Body of pancreas (tissue), 4 donors: ENCODE measurements at places on chromosomes 7 and 10. TPM values are rescaled to one million over a fixed set of nuclear protein-coding genes. Genes with fewer than 3 reads are reported as not detected.

GRCh38 chr10:89891006-89891535 is 189.7 kb downstream of the KIF20B start:
- DNase-seq: no peak
- no peak overlapping the region for H3K27ac ChIP-seq
- H3K36me3 ChIP-seq: no peaks in the 10 kb centered on the region
- H3K4me1 ChIP-seq: no peaks in the 10 kb centered on the region
- no peak overlapping the region for H3K4me3 ChIP-seq

- no peaks in the 10 kb centered on the region for H3K27me3 ChIP-seq
- DNase-seq: no peak
- H3K36me3 ChIP-seq: no peaks in the 10 kb centered on the region
- H3K4me3 ChIP-seq: no peak overlapping the region
- no peaks in the 10 kb centered on the region for H3K4me1 ChIP-seq
- no peak overlapping the region for H3K27ac ChIP-seq
These were observed 41.3 kb upstream of the AOAH start for GRCh38 chr7:36765605-36766004.

MACC1 gene
- total RNA-seq: 16.6 TPM

GRCh38 chr7:112012242-112012641 is 194.0 kb downstream of the DOCK4 start:
- no peaks in the 10 kb centered on the region for H3K4me1 ChIP-seq
- H3K4me3 ChIP-seq: no peak overlapping the region
- no peaks in the 10 kb centered on the region for H3K27me3 ChIP-seq
- H3K36me3 ChIP-seq: no peaks in the 10 kb centered on the region

ADGRA1 gene
- total RNA-seq: under 0.01 TPM

GRCh38 chr10:71317739-71318138 is 1.3 kb upstream of the SLC29A3 start:
- no peak for DNase-seq
- H3K27me3 ChIP-seq: no peaks in the 10 kb centered on the region
- no peak overlapping the region for H3K4me3 ChIP-seq
- no peaks in the 10 kb centered on the region for H3K36me3 ChIP-seq
- H3K4me1 ChIP-seq: peaks cover 18% of the 10 kb centered on the region

KIAA1217 gene
- 25.9 TPM for total RNA-seq

KLF14 gene
- not detected for total RNA-seq

GRCh38 chr10:48447356-48448215 is 141.1 kb downstream of the MAPK8 start:
- H3K36me3 ChIP-seq: no peaks in the 10 kb centered on the region
- H3K27ac ChIP-seq: no peak overlapping the region
- no peaks in the 10 kb centered on the region for H3K4me1 ChIP-seq
- no peaks in the 10 kb centered on the region for H3K27me3 ChIP-seq
- DNase-seq: no peak
- no peak overlapping the region for H3K4me3 ChIP-seq

ASB10 gene
- total RNA-seq: not detected

DNA sequence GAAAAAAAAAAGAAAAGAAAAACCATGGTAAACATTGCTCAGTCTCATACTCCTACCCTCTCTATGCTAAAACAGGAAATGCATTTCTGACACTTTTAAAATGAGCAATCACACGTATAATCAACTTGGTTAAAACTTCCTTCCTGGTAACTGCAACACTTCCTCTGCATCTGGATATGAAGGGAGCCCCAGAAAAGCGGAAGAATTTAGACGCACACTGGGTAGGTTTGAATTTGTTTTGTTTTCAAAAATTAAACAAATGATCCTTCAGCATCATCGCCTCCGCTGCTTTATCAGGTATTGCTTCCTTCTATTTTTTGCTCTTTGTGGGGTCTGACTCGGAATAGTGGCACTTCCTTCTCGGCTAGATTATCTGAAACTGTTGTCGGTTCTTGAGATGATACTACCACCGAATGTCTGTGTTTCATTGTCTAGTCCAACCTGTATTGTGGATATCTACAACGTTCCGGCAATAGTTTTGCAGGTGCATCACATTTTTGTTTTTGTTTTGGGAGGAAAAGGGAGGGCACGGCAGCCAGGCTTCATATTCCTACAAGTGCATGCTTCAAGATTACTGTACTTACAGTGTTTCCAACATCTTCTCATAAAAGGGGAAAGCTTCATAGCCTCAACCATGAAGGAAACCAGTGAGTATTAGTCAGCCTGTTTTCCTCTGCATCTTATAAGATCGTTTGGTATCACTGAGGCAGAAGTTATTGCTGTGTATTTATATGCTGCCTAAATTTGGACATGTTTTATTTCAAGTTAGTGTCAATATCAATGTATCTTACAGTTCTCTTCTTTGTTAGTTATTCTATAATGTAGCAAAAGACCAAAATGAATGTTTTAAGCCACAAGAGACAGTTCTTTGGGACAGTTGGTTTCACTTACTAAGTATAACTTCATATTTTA is at the start of gene PIK3CG:
PIK3CG (plus strand) TSS at position 153 of the 912 bp plus-strand sequence. CDS start 2,280 bp downstream, outside the sequence.
- H3K27ac ChIP-seq: peak within 1 kb of the TSS; percentile 54
- H3K4me1 ChIP-seq: no peaks in the 10 kb centered on the region
- no peak within 1 kb of the TSS for H3K4me3 ChIP-seq
- H3K36me3 ChIP-seq: no peaks in the 10 kb centered on the region

GTF2IRD2 gene
- 11.4 TPM for total RNA-seq

NRG3 gene
- total RNA-seq: 0.26 TPM

- no peak overlapping the region for H3K27ac ChIP-seq
- no peak overlapping the region for H3K4me3 ChIP-seq
- peaks cover 20% of the 10 kb centered on the region for H3K4me1 ChIP-seq
- no peaks in the 10 kb centered on the region for H3K36me3 ChIP-seq
These were observed 154.0 kb downstream of the TCF7L2 start for GRCh38 chr10:113104047-113104446.

DNA sequence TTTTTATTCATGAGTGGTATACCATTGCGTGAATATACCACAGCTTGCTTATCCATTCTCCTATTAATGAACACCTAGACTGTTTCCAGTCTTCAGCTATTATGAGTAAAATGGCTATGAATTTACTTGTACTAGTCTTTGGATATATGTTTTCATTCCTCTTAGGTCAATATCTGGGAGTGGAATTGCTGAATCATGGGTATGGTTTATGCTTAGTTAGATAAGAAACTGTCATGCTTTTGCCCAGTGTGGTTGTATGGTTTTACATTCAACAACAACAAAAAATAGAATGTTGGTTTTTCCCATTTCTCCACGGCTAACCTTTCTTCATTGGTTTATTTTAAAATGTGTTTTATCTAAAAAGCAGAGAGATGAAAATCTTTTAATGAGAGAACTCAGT is 308.3 kb downstream of the PHF14 start:
- H3K36me3 ChIP-seq: no peaks in the 10 kb centered on the region
- H3K4me3 ChIP-seq: no peak overlapping the region
- no peaks in the 10 kb centered on the region for H3K27me3 ChIP-seq
- no peaks in the 10 kb centered on the region for H3K4me1 ChIP-seq
- no peak for DNase-seq

EMX2 gene
- not detected for total RNA-seq

GRCh38 chr7:74464931-74465886 is 11.5 kb downstream of the GTF2IRD1 start:
- H3K4me1 ChIP-seq: peaks cover 7% of the 10 kb centered on the region
- peak; percentile 48 for DNase-seq
- H3K4me3 ChIP-seq: no peak overlapping the region
- H3K36me3 ChIP-seq: no peaks in the 10 kb centered on the region

- no peaks in the 10 kb centered on the region for H3K27me3 ChIP-seq
- H3K36me3 ChIP-seq: no peaks in the 10 kb centered on the region
- DNase-seq: no peak
- no peak overlapping the region for H3K27ac ChIP-seq
These were observed 15.3 kb downstream of the CCDC7 start for GRCh38 chr10:32461203-32461602.

WNT8B gene
- total RNA-seq: not detected

- DNase-seq: no peak
- H3K36me3 ChIP-seq: no peaks in the 10 kb centered on the region
- no peak overlapping the region for H3K27ac ChIP-seq
- H3K27me3 ChIP-seq: no peaks in the 10 kb centered on the region
- H3K4me1 ChIP-seq: no peaks in the 10 kb centered on the region
- no peak overlapping the region for H3K4me3 ChIP-seq
These were observed 989.4 kb downstream of the CCSER2 start for GRCh38 chr10:85317827-85318226.

ITPRID1 gene
- not detected for total RNA-seq

DNA sequence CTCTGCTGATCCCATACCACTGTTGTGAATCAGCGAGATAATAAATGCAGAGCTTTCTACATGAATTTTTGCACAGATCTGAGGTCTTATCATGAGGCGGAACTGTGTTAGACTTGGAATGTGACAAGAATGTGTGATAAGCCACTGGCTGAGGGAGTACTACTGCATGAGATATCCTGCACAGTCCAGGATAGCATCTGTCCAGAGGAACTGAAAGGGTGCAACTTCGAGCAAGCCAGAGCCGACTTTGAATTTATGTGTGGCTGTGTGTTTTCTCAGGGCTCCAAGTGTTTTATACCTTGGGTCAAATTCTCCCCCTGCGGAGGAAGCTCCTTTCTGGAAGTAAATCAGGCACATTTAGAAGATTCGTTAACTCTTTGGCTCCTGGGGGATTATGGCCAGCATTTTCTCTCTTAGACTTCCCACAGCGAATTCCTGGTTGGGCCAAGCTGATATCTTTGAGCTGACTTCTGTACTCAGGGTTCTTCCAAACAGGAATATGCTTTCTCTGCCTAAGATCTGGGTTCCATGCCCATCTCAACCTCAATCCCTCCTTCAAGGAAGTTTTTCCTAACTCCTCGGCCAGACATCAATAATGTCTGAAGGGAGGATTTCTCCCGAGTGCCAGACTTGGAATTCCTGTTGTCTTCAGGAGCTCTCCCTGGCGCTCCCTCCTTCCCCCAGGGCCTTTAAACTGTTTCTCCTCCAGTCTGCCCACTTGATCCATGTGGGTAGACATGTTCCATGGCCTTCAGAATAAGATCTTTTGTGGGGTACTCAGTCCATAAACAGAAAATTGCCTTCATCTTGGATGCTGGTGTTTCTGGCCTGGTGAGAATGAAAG is 2.5 kb upstream of the MEST start:
- DNase-seq: no peak
- no peaks in the 10 kb centered on the region for H3K27me3 ChIP-seq
- peaks cover 71% of the 10 kb centered on the region for H3K4me1 ChIP-seq
- no peak overlapping the region for H3K4me3 ChIP-seq
- no peaks in the 10 kb centered on the region for H3K36me3 ChIP-seq

DNA sequence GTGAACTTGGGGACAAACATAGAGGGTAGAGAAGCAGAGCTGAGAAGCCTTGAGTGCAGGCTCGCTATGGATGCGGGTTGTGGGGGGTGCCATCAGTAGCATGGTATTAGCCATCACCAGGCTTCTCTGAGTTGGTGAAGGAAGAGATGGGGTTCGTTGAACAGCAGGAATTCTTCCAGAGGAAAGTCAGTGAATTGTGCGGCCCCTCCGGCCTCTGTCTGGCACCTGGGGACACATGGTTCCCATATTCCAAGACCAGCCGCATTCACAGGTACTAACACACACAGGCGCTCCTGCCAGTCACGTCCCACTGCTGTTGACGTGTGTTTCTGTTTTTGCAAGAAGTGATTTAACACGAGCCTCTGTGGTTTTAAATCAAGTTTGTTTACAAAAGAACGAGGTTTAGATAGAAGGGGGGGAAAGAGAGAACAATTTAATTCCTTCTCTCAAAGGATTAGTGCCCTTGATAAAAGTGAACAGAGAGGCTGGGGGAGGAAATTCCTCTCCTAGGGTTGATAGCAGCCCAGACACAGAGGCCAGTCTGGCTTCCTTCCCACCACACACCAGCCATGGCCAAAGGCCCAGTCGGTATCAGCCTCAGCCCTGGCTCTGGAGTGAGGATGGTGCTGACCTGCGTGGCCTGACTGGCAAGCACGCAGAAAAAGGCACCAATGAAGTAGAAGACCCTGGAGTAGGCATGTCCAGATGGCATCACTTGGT is 252.6 kb upstream of the IGFBP3 start:
- peaks cover 28% of the 10 kb centered on the region for H3K4me1 ChIP-seq
- peak; percentile 43 for DNase-seq
- H3K27ac ChIP-seq: peak overlapping the region; percentile 22
- H3K36me3 ChIP-seq: no peaks in the 10 kb centered on the region
- no peaks in the 10 kb centered on the region for H3K27me3 ChIP-seq

GRCh38 chr10:6819301-6819700 is 239.2 kb upstream of the PRKCQ start:
- H3K27ac ChIP-seq: no peak overlapping the region
- no peaks in the 10 kb centered on the region for H3K27me3 ChIP-seq
- peak; percentile 3 for DNase-seq

DNA sequence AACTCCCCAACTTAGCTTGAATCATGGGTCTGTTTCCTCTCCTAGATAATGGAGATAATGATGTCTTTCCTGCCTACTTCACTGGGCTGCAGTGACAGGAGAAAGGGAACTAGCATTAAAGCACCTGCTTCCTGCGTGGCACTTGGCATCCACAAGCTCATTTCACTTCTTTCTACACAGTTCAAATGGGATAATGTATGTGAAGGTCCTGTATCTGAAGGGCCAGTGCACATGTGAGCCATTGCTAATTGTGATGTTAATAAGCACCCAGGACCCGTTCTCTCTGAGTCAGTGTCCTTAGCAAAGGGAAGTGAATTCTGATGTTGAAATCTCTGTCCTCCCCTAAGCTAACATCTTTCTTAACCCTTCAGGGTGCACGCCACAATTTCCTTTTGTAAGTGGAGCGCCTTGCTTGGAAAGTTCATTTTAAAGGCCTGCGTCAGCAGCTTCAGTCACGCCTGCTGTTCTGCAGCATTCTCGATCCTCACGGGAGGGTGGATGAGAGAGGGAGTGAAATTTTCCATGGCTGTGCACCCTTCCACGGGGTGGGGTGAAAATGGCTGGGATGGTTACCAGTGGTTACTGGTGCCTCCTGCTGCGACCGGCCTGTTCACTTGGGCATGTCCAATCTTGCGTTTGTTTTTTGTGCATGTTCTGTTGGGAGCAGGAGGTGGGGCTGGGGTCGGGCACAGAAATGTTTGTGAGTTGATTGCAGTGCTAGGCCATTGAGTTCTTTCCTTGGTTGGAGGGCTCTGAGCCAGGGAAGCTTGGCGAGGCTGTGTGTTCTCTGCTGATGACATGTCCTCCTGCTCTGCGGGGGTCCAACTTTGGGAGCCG is 59.2 kb downstream of the HK1 start:
- peaks cover 25% of the 10 kb centered on the region for H3K4me1 ChIP-seq
- H3K27ac ChIP-seq: peak overlapping the region; percentile 44
- DNase-seq: no peak

GRCh38 chr10:67612577-67613537 is 83.1 kb downstream of the CTNNA3 start:
- DNase-seq: no peak
- no peak overlapping the region for H3K27ac ChIP-seq
- no peak overlapping the region for H3K4me3 ChIP-seq
- H3K27me3 ChIP-seq: no peaks in the 10 kb centered on the region

FAM25C gene
- total RNA-seq: not detected
